ENCODE measurements at places on chromosomes 1 and 21.

DNA sequence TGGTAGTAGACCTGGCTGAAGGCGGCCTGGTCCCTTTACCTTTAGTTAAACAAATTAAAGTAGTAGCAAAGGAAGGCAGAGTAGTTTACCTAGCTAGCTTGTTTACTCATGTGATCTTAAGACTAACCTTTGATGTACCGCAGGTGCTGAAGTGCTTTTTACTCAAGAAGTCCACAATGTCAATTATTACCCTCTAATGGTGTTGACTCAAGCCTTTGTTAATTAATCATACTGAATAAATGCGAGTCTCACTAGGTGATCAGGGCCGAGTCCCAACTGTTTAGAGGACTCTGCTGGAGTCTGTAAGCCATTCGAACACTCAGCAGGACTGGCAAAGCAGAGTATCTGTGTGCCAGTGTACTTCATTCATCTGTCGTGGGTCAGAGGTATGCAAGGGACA is 381.1 kb upstream of the NCAM2 start:
- DNase-seq: no peak

GRCh38 chr1:76285578-76286135 is 211.1 kb downstream of the ST6GALNAC3 start:
- no peak for DNase-seq

GRCh38 chr1:19086176-19086875 is 123.7 kb downstream of the UBR4 start:
- no peak for DNase-seq

- DNase-seq: no peak
Observed at GRCh38 chr1:230144758-230145504, 77.9 kb downstream of the GALNT2 start.

DNA sequence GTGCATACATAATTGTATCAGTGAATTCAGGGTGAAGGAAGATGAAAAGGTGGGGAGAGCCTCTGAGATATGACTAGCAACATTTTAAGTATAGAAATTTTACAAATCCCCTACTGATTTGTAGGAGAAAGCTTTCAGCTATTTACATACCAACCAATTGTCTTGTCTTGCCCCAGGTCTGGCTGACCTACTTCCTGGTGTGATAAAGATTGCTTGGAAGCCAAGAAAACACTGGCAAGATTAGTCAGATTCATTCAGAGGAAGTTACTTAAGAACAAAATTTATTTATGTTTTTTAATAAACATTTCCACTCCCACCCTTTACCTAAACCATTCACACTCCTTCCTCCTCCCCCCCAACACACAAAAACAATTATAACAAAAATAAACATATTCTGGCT is 17.5 kb downstream of the PTGS2 start:
- DNase-seq: no peak

- no peak for DNase-seq
Observed at GRCh38 chr1:116571215-116571919, 541 bp upstream of the CD58 start.

DNA sequence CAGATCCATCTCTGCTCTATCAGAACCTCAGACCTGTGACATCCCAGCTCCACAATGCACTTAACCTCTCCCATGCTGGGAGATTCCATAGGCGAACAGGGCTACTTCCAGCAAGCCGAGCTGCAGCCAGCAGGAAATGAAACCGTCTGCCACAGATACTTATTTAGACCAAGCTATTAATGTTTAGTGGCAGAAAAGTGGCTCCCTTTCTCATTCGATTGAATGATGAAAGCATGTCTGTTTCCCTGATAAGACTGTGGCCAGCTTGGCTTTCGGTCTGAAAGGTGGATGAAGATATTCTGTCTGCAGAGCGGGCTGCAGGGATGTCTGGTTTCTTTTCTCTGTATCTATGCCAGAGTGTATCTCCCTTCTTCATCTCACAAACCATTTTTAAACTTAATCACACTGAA is 146.4 kb downstream of the GREM2 start:
- no peak for DNase-seq

DNA sequence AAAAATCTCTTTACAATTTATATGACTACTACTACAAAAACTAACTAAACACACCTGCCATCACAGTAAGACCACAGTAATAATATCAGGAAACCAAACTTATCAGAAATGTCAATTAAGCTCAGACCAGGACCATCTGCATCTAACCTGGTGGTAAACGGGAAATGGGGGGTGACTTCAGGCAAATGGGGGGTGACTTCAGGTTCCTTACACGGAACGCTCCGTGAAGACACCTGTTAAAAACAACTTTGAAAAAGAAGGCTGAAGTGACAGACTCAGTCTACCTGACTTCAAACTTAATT is 15.8 kb downstream of the PRDM15 start:
- DNase-seq: no peak

GRCh38 chr21:21028275-21028820 is 30.1 kb downstream of the NCAM2 start:
- DNase-seq: no peak

GRCh38 chr1:68706639-68707317 is 209.9 kb upstream of the DEPDC1 start:
- no peak for DNase-seq

GRCh38 chr1:198669023-198669698 is 30.3 kb downstream of the PTPRC start:
- no peak for DNase-seq

DNA sequence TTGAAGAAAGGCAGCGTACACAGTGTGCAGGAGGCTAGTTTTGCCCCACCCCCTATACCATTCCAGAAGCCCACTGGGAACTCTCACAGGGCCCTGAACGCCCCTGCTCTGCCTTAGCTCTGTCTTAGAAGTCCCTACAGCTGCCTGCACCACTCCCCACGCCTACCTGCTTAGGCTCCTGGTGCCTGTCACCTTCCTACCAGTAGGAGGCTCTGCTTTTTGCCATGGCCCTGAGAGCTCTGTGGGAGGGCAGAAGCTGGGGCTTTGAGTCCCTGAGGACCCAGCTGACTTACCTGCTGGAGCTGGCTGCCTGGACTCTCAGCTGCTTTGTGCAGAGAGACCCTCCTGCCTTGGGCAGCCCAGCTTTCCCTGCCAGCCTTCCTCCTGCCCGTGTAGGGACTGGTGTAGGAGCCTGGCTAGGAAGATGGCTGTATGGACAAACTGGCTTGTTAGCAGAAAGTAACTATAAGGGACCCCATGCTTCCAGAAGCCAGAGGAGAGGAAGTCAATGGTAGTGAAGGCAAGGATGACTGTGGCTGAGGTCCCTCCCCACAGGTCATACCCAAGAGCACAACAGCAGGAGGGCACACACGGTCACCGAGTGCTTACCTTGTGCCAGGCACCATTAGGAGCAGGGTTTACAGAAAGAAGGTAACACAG is 9.8 kb upstream of the CELSR2 start:
- no peak for DNase-seq

DNA sequence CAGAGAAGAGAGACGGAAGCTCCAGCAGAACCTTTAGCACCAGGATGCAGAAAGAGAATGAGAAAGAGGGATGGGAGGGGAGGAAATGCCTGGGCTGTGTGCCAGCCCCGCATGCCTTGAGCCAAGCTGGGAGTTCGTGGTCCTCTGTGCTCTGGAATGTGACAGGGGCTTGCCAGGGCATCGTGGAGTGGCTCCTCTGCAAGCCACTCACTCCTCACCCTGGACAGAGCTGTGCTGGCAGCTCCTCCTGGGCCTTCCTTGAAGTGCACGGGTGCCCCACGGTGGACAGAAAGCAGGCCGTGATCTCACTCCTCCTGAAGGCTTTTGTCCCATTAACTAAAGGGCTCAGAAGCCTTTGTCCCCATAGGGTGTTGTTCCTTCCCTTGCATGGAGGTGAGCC is 34.8 kb upstream of the PRELP start:
- DNase-seq: no peak

DNA sequence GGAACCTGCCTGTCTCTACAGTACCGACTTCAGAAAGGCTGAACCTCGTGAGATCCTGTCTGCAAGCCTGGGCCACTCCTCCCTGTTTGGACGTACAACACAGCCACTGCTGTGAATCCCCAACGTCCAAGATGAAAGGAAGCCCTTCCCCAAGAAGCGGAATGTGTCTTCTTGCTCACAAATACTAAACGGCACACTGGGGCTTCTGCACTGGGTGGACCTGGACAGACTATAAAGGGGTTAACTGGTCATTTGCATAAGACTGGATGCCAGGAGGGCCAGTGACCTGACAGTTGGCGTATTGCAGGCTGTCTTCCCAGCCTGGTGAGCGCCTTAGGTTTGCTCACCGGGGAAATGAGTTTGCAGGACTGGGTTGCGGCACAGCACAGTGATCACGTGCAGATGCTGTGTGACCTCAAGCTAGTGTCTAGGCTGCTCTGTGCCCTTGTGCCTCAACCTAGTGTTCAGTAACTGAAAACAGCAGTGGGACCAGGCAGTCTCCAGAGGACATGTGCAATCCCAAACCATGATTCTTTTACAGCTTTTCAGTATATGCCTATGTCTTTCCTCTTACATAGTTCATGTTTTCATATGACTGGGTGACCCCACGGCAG is 19.5 kb upstream of the AJAP1 start:
- DNase-seq: no peak

- DNase-seq: no peak
Observed at GRCh38 chr1:41837691-41838090, 81.0 kb downstream of the HIVEP3 start.

GRCh38 chr1:162074276-162075005 is 5.0 kb downstream of the NOS1AP start:
- no peak for DNase-seq

DNA sequence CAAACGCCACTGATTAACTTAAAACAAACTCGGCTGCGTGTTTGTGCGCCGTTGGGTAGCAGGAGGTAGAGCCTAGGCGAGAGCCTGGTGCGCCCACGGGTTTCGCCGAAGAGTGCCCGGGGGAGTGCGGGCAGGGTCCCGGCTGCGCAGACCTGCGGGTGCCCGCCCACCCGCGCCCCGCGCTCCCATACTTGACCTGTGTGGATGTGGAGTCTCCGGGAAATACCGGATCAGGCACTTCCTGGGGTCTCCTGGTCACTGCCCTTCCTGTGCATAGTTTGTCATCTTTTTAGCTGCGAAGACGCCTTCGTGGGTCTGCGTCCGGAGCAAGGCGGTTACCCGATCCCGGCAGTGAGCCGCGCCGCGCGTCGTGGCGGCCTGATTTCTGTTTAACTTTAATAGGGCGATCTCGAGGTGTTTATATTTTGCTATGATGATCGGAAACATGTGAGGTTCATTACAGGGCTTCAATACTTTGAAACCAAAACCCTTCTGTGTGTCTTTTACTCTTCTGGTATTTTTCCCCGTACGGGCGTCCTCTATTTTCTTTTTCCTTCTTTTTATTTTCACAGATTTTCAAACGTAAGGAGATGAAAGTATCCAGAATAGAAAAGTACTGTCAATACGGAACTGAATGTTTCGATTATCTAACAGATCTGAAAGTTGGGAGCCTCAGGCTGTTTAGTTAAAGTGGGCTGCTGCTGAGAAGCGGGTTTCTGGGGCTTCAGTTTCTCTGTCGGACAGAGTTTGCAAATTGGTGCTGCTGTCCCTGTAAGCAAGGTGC is 15.2 kb downstream of the NR5A2 start:
- DNase-seq: no peak

DNA sequence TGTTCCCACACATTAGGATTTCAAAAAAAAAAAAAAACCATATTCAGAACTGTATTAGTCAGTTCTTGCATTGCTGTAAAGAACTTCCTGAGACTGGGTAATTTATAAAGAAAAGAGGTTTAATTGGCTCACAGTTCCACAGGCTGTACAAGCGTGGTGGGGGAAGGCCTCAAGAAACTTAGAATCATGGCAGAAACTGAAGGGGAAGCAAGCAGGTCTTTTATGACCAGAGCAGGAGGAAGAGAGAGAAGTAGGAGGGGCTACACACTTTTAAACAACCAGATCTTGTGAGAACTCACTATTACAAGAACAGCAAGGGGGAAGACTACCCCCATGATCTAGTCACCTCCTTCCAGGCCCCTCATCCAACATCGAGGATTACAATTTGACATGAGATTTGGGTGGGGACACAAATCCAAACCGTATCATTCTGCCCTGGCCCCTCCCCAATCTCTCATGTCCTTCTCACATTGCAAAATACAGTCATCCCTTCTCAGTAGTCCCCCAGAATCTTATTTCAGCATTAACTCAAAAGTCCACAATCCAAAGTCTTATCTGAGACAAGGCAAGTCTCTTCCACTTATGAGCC is 51.8 kb downstream of the POU2F1 start:
- no peak for DNase-seq
